ENCODE measurements at places on chromosomes 4 and X.

GRCh38 chr4:175540732-175541131, 271.3 kb downstream of the GPM6A start:
- DNase-seq, result no peak

DNA sequence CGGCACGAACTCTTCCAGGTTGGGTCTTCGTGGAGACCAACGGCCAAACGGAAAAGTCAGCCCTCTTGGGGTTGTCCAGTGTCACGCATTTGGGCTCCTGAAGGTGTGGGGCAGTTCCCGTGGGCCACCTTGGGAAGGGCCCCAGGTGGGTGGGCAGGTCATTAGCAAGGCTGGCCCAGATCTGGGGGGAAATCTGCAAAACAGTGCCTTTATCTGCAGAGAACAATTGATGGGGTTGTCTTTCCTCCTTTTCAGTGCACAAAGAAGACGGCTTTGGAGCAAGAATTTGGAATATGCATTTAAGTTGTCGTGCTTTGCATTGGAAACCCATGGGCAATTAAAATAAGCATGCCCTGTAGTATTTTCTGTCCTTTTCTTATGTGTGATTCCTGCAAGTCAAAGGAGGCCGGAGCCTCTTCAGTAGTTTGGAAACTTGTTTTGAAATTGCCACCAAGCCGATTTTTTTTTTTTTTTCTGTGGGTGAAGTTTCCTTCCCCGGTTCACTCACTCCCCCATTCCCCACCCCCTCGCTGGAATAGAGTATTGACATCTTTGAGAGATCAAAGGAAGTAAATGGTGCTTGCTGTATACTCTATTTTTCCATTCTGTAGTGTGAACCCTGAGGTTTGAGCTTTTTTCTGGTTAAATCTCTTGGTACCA, 9.8 kb downstream of the ZIC3 start:
- no peak for DNase-seq

GRCh38 chr4:14196131-14196530, 568.6 kb upstream of the BOD1L1 start:
- no peak for DNase-seq

DNA sequence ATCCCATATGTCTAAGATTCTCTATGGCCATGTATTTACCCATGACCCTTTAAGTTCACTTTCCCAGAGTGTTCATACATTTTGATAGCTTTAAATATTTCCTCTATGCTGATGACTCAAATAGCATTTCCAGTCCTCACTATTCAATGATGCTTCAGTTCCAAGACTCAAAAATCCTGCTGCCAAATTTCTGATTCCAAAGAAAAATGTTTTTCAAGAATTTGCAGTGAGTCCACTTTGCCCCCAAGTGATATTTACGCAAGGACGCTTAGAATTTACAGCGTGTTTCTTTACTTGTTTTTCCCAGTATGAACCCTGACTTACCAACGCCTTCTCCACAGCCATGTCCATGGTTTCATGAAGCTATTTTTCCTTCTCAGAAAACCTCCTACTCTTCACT, 127.9 kb upstream of the PCDH18 start:
- DNase-seq, result no peak

DNA sequence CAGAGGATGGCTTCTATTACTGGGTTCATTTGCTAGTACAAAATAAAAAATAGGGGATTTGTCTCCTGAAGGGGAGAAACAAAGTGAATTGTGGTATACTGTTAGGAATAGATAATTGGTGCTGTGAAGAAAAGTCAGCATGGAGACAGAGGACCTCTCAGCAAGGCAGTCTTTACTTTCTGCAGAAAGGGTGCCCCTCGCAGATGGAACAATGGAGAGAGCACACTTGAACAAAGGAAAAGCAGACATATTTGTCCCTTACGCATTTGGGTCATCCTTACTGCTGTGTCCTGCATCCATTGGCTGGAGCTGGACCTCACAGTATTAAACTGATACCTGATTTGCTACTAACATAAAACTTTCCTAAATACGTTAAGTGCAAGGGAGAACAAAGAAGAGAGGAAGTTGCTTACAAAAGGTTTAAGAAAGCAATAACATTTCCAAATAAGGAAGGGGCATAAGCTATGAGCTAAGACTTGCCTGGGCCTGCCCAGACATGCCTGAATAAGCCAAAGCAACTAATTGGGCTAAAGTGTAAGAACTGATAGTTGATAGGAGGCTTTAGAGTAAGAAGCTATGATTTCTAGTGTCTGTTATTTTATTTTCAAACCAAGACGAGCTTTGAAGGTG, 83.8 kb downstream of the CCKAR start:
- no peak for DNase-seq

- DNase-seq, result no peak
These were observed 50.5 kb downstream of the TBC1D14 start for GRCh38 chr4:6960154-6960553.

- DNase-seq, result no peak
These were observed 73.1 kb downstream of the WFS1 start for GRCh38 chr4:6342530-6343293.

DNA sequence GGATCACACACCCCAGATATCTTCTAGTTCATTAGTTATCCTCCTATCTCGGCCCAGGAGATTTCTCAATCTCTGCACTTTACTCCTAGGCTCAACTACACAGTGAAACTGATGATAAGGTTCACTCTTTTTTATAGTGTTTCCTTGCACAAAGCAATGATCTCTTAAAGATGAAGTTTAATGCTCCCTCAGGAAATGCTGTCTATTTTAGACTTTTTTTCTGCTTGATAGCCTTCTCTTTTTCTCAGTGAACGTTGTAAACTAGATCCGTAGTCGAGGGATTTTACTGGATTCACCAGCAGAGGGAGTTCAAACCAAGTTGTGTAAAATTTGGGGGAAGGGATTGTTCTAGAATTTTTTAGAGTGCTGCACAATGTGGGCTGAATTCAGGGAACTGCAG, 269.6 kb downstream of the GBA3 start:
- DNase-seq, result no peak

- no peak for DNase-seq
These were observed 22.5 kb downstream of the PPA2 start for GRCh38 chr4:105451346-105451745.

DNA sequence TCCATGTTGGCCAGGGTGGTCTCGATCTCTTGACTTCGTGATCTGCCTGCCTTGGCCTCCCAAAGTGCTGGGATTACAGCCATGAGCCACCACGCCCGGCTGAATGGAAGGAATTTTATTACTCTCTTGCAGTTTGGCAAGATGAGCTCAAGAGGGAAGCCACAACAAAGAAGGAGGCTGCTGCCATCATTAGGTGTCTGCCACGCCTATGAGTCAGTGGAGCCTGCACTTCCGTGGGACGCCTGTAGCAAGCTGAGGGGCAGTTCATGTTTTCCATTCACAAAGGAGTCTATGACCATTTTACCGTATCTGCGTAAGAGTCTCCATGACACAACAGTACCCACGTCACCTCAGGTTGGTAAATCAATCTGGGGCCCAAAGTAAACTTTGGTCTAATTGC, 51.2 kb upstream of the CHRNA9 start:
- DNase-seq, result peak; percentile 89

DNA sequence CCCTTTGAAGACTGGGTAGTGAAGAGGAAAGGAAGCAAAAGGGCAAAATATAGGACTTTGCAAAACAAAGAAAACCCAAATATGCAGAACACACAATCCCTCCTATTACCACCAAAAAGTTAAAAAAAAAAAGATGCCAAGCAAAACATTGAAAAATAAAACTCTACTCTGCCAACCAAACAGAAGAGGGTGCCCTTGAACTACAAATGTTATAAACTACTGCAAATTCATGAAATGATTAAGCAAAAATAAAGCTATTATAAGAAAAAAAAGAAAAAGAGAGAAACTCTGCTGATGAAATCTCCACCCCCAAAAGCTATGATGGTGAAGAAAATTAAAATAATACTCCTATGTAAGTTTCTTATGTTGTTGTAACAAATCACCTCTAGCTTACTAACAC, 168.5 kb upstream of the STK26 start:
- peak; percentile 38 for DNase-seq

DNA sequence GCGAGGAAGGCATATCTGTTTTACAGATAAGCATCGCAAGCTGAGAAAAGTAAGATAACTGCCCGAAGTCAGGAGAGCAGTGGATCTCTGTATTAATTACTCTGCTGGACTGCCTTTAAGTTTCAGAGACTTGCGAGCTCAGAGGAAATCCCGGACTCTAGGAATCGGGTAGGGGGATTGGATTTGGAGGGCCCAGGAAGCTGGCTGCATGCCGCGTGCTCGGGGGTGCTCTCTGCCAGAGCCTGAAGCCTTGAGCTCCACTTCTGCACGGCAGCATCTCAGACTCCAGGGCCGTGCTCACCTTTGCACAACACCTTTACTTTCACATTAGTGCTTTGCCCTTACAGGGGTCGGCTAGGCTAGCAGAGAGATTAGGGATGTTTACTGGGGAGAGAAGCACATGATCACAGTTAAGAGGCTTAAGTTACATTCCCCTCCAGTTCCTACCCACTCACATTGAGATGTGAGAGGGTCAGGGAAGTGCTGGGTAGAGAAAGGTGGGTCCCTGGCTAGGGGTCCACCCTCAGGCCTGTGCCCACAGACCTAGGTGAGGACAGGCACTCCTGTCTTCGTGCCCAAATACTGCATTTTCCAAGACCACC, 57.0 kb downstream of the TRIML1 start:
- no peak for DNase-seq

GRCh38 chrX:39439906-39440798, 638.9 kb downstream of the MID1IP1 start:
- peak; percentile 43 for DNase-seq

GRCh38 chrX:20418379-20419150, 151.9 kb upstream of the RPS6KA3 start:
- no peak for DNase-seq

DNA sequence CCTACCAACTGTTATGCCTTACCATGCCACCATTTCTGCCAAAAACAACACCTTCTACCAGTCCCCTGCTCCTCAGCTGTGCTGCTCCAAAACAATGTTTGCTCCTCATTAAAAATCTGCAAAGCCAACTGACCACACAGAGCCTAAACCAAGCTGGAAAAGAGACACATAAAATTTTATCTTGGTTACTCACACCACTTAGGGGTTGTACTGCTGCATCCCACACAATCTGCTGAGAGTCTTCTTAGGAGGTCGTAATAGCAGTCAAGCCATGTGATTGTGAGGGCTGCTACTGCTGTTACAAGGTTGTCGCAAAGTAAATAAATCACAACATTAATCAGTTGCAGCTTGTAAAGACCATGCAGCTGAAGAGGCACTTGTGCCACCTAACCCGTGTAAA, 607.4 kb upstream of the FAM241A start:
- DNase-seq, result no peak

- DNase-seq, result no peak
These were observed 284.9 kb downstream of the TEX13A start for GRCh38 chrX:104935581-104935980.

DNA sequence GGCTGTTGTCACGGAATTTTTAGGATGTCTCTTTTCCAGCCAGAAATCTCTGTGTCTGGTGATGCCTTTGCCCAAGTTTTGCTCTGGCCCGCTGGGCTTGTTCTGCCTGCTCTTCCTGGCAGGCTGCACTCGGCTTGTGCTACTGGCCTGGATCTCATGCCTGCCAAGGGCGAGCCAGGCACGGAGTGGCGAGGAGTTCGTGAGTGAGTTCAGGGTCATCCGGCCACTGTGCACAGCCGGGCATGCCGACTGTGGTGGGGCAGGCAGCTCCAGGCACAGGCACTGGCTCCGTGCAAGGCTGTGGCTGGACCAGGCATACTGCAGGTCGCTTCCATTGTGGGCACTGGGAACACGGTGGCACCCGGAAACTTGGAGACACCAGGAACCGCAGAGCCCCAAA, 129.1 kb downstream of the ARHGAP10 start:
- no peak for DNase-seq

- no peak for DNase-seq
These were observed 93.3 kb downstream of the MAMLD1 start for GRCh38 chrX:150456466-150456865.

- DNase-seq, result no peak
These were observed 2211.3 kb downstream of the PCDH7 start for GRCh38 chr4:32931475-32931874.

DNA sequence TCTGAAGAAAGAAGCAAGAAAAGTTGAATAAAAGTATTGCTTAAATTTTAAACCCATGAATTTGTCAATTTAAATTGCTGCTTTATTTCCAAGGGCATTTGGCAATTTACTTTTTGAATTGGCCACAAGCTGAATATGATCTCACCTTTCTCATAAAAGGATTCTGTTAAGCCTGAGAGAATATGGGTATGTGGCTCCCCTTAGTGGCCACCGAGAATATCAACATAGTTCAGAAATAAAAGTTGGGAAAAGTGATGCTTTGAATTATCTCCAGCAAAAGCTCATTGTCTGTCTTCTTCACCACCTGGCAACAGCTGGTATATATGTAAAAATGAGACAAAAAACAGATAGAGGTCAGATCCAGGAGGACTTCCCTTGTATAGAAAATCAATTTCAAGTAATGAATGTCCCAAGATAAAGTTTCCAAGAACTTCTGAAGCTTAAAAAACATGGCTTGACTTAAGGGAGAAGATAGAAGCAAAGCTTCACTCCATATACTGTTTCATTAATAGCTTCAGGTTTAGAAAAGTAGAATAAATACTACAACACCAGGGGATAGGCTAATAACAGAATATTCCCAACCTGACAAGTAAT, 290.7 kb upstream of the FAM241A start:
- DNase-seq, result no peak

DNA sequence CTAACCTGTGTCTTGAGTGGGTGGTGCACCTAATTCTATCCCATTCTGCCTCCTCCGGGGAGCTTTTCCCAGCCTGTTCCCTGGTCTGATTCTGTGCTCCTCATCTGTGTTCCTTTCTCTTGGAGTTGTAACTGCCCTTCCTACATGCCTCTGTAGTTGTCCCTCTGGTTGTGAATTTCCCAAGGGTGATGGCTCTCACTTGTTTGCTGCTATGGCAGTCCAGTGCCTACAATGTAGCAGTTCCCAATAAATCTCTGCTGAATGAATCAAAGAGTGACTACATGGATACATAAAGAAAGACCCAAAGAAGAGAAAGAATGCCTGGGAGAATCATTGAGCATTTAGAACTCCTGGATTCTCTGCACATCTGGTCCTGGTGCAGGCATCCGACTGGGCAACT, 141.6 kb downstream of the HS3ST1 start:
- no peak for DNase-seq

GRCh38 chr4:129140521-129140920, 44.6 kb downstream of the C4orf33 start:
- DNase-seq, result no peak

- peak; percentile 45 for DNase-seq
These were observed 339 bp downstream of the CUL4B start for GRCh38 chrX:120560405-120560841.

- peak; percentile 62 for DNase-seq
These were observed 1.9 kb downstream of the UBE2D3 start for GRCh38 chr4:102825261-102826091.

DNA sequence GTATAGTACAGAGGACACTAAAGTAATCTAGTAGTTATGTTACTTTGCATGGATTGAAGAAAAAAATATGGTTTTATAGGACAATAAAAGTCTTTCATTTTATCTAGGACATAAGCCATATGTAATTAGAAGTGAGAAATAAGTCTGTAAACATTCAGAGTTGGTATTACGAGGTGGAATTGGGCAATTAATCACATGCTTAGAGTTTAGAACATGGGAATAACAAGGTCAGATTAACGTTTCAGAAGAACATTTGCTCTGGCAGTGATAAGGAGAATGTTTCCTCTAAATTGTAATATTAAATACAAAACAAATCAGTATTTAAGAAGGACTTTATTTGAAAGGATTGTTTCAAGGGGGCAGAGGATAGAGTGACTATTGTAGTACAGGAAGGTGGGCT, 15.6 kb upstream of the SULT1E1 start:
- no peak for DNase-seq

GRCh38 chr4:39032218-39033085, at the start of gene TMEM156:
Gene TMEM156 (minus strand): TSS chr4:39032409. CDS start chr4:39032313, 96 bp downstream.
- peak; percentile 83 for DNase-seq
